Urinary bladder (tissue), 4 donors: ENCODE measurements at places on chromosomes 16 and 17. TPM values are rescaled to one million over a fixed set of nuclear protein-coding genes. Genes with fewer than 3 reads are reported as not detected.

The TMEM204 gene
- 10.0 TPM for total RNA-seq

The KRT32 gene
- not detected for total RNA-seq

The KATNIP gene
- total RNA-seq = 15.2 TPM

The NOTUM gene
- 1.3 TPM for total RNA-seq

The FBXO47 gene
- not detected for total RNA-seq

The ATP2A3 gene
- 7.1 TPM for total RNA-seq

The GALK1 gene
- 11.3 TPM for total RNA-seq

The RNF43 gene
- total RNA-seq = 2.2 TPM

The CCDC92B gene
- total RNA-seq = 0.32 TPM
